ENCODE measurements at places on chromosomes 4 and X. TPM values are rescaled to one million over a fixed set of nuclear protein-coding genes. Genes with fewer than 3 reads are reported as not detected.

The PRDM8 gene
- 4.9 TPM for total RNA-seq

The SPATA4 gene
- total RNA-seq: 0.21 TPM

The ZCCHC18 gene
- not detected for total RNA-seq

The MTNR1A gene
- total RNA-seq: not detected

The NPFFR2 gene
- total RNA-seq: not detected

The AWAT2 gene
- total RNA-seq: not detected

The MAGED4 gene
- total RNA-seq: not detected

The KIAA1210 gene
- total RNA-seq: not detected

The HS3ST1 gene
- total RNA-seq: 0.21 TPM

All from MCF 10A (cell line).